ENCODE measurements at places on chromosomes 2 and 18. TPM values are rescaled to one million over a fixed set of nuclear protein-coding genes. Genes with fewer than 3 reads are reported as not detected.
A peak's percentile ranks its signal among the peaks of the same experiment; 100 is the strongest.

SERPINB4 gene
- not detected for total RNA-seq

GALNT14 gene
- total RNA-seq = 4.1 TPM

COL4A4 gene
- total RNA-seq = 41.6 TPM

MCM6 gene
- 10.6 TPM for total RNA-seq

RNF144A gene
- 89.9 TPM for total RNA-seq

BCS1L gene
- 24.2 TPM for total RNA-seq

RAB6C gene
- not detected for total RNA-seq

FSIP2 gene
- total RNA-seq = 2.4 TPM

AQP12B gene
- total RNA-seq = not detected

DNA sequence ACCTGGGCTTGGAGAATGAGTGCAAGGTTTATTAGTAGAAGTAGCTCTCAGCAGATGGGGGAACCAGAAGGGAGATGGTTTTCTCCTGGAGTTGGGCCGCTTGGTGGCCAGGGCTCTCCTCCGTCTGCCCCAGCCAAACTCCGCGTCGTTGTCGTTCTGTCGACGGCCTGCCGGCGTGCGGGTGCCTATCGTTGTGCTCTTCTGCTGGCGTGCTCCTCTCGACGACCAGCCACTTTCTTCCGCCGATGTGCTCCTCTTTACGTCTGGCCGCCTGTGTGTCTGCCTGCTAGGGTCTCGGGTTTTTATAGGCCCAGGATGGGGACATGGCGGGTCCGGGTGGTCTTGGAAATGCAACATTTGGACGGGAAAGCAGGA is 119.1 kb downstream of the BMPR2 start:
- no peak overlapping the region for H3K27ac ChIP-seq
- H3K4me3 ChIP-seq = no peak overlapping the region
- H3K4me1 ChIP-seq = peaks cover 3% of the 10 kb centered on the region
- DNase-seq = no peak
- no peaks in the 10 kb centered on the region for H3K27me3 ChIP-seq

DNA sequence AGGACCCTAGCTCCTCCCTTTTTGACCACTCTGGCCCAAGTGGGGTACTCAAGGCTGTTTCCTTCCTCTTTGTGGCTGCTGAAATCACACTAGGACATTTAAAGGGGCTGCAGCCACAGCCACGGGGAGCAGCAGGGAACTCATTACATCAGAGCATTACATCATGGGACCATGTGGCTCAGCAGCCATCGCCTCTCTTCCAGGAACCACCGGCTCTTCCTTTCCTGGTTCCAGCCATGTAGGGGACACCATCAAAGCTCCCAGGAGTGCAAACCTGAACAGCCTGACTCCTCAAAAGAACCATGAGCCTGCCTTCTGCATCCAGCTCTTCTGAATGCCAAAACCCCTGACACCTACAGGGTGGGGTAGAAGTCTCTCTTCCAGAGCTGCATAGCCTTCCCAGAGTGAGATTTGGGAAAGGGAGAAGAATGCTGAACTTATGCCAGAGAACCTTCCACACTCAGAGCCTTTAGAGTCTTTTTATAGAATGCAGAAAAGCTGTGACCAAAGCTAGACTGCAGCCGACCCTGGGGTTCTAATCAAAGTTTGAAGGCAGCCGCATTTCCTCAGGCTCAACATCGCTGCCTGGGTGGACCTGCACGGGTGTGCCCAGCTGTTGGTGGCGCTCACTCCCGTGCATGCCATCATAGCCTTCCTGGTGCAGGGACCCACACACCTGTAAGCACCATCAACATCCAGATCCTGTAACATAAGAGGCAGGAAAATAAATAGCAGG is 121.7 kb downstream of the KLHL29 start:
- H3K4me3 ChIP-seq = no peak overlapping the region
- no peaks in the 10 kb centered on the region for H3K36me3 ChIP-seq
- no peak for DNase-seq
- H3K27ac ChIP-seq = no peak overlapping the region
- H3K4me1 ChIP-seq = peaks cover 53% of the 10 kb centered on the region
- no peaks in the 10 kb centered on the region for H3K27me3 ChIP-seq

GRCh38 chr2:109058191-109058632 is 69.2 kb upstream of the EDAR start:
- no peak overlapping the region for H3K4me3 ChIP-seq
- H3K36me3 ChIP-seq = no peaks in the 10 kb centered on the region
- no peak for DNase-seq
- no peak overlapping the region for H3K27ac ChIP-seq

GRCh38 chr2:227295806-227296205 is 29.2 kb upstream of the MFF start:
- H3K27me3 ChIP-seq = no peaks in the 10 kb centered on the region
- H3K4me1 ChIP-seq = no peaks in the 10 kb centered on the region
- no peak overlapping the region for H3K4me3 ChIP-seq
- DNase-seq = no peak

- H3K4me1 ChIP-seq = no peaks in the 10 kb centered on the region
- H3K27ac ChIP-seq = no peak overlapping the region
- no peak overlapping the region for H3K4me3 ChIP-seq
- H3K27me3 ChIP-seq = no peaks in the 10 kb centered on the region
These were observed 266.0 kb downstream of the SH3BP4 start for GRCh38 chr2:235217846-235218245.

DNA sequence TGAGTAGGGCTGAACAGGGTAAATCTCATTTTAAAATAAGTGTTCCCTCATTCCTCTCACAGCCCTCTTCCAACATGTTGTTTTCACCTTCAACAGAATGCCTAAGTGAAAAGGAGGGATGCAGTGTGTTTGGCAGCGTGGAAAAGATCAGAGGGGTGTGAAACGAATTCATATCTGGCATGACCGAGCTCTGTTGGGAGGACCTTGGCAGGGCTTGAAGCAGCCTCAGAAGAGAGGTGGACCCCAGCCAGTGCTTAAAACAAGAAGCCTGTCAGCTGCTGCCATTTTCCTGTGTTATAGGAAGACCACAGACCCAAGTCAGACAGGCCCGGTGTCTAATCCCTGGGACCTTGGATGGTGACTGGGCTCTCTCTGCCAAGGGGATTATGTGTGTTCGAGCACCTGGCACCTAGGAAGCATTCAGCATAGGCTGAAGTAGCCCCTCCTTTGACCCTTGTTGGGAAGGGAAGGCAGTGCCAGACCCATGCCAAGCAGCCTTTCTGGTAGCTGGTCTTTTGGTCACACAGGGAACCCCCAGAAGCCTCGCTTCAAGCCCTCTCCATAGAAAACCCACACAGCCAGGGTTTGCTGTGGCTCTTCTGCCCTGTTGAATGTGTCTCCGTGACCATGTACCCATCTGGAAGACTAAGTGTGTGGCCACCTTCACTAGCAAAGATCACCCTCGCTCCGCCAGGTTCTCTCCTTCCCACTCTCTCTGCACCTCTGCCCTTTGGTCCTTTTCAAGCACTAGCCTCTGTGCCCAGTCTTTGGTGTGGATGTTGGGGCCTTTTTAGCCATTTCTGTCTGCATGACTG is 87.5 kb upstream of the ST3GAL5 start:
- H3K4me3 ChIP-seq = no peak overlapping the region
- H3K27ac ChIP-seq = no peak overlapping the region
- no peak for DNase-seq
- no peaks in the 10 kb centered on the region for H3K36me3 ChIP-seq
- H3K27me3 ChIP-seq = no peaks in the 10 kb centered on the region

DNA sequence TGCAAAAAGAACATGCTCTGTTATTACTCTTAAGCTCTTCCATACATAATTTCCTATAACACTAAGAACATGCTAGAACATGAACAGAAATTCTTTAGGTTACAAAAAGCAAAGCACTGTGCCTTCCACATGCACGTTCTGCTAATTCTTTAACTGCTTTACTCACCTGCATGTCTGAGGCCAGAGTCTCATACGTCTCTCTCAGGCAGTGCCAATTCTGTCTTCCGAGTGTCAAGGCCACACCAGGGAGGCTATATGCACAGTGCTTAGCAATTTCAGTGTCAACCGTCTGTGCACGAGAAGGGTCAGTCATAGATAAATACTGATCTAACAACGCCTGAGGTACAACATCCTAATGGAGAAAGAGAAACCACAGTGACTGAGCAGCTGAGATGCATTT is 55.1 kb downstream of the PPP4R1 start:
- no peaks in the 10 kb centered on the region for H3K27me3 ChIP-seq
- no peaks in the 10 kb centered on the region for H3K36me3 ChIP-seq
- H3K4me1 ChIP-seq = peaks cover 14% of the 10 kb centered on the region
- no peak overlapping the region for H3K27ac ChIP-seq
- H3K4me3 ChIP-seq = no peak overlapping the region

DNA sequence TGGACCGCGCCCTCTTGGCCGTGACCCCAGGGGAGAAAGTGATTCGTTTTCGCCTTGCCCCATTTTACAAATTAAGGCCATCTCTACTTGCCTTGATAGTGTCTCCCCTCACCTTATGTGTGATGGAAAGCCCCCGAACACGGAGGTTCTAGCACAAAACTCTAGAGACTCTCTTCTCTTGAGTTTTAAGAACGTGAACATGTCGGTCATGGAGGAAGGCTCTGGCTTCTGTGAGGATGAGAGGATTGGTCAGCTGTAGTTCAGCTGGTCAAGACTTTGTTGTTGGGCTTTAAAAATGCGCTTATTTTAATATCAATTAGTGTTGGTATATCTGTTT is 828 bp downstream of the DYNC1I2 start:
- H3K36me3 ChIP-seq = no peaks in the 10 kb centered on the region
- peak overlapping the region; percentile 98 for H3K4me3 ChIP-seq
- H3K4me1 ChIP-seq = peaks cover 10% of the 10 kb centered on the region
- H3K27ac ChIP-seq = peak overlapping the region; percentile 81
- no peaks in the 10 kb centered on the region for H3K27me3 ChIP-seq

DNA sequence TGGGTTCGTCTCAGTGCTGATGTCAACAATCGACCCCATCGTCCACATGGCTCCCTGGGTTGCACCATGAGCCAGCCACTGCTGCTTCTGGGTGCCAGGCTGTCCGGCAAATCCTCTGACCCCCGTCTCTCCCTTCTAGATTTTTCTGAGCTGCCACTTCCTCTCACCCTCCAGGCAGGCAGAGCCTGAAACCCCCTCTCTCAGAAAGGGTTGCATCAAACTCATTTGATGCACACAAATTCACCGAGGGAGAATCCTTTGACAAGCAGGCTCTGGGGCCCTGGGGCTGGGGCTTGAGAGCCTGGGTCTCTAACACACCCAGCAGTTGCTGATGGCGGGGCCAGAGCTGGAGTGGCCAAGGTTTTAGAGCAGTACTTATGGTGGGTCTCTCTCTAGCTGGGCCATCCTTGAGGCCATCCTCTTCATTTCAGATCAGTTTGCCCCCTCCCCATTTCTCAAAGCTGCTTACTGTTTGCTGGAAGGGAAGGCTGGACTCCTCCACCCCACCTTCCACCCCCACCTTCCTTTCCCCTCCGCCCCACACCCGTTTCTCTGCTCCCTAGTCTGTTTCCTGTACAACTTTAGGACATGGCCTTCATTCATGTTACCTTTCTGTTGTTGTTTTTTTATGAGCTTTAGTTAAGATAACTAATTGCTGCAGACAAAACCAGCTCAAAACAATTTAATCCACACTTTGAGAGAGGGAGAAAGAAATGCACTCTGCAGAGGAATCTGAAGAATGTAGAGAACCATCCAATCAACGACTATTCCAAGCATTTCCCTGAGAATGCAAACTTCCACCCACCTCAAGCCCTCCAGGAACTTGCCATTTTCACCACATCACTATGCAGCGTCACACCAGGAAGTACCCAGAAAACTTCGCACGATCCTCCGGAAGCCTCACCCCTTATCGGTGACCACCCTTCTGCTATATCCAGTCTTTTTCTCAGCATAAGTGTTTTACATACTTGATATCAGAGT is 69.5 kb downstream of the ARL4C start:
- no peaks in the 10 kb centered on the region for H3K4me1 ChIP-seq
- H3K36me3 ChIP-seq = no peaks in the 10 kb centered on the region
- H3K4me3 ChIP-seq = no peak overlapping the region
- no peak for DNase-seq

- no peak for DNase-seq
- H3K27me3 ChIP-seq = no peaks in the 10 kb centered on the region
These were observed 1104.2 kb downstream of the BCL11A start for GRCh38 chr2:59449274-59449673.

- no peaks in the 10 kb centered on the region for H3K36me3 ChIP-seq
- H3K4me1 ChIP-seq = no peaks in the 10 kb centered on the region
- DNase-seq = no peak
- H3K27ac ChIP-seq = no peak overlapping the region
These were observed 56.8 kb upstream of the STK39 start for GRCh38 chr2:168304024-168304681.

DNA sequence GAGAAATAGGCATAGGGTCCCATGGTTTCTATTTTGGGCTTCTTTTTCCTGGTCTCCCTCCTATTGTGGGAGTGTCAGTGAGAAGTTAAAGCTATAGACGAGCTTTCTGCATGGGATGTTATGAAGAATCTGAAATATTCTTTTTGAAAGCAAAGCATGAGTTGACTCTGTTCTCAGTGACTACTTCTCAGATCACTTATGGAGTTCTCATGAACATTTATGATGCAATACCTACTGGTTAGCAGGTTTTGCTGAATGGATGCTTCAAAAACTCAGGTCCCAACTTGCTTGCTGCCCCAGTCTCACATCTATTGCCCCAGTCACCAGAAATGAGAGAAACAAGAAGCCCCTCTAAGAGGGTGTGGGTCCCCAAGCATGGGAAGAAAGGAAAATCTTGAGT is 365.0 kb downstream of the HRH4 start:
- no peaks in the 10 kb centered on the region for H3K4me1 ChIP-seq
- H3K27ac ChIP-seq = no peak overlapping the region
- H3K4me3 ChIP-seq = no peak overlapping the region
- H3K36me3 ChIP-seq = no peaks in the 10 kb centered on the region
- DNase-seq = no peak

DNA sequence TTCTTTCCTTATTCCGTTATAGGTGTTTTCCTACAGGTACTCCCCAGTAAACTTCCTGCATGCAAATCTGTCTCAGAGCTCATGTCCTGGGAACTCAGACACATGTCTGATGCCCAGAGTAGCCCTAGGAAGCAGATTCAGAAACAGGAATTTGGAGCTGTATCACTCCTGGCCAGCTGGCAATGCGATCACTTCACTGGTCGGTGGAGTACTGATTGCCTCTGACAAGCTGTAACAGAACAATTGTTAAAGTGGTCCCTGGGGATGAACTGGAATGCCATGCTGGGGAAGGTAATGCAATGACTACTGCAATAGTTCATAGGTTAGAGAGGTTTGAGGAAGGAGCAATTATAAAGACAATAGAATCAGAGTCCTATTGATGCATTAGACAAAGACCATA is 131.6 kb upstream of the DOCK10 start:
- no peaks in the 10 kb centered on the region for H3K4me1 ChIP-seq
- no peak for DNase-seq
- H3K36me3 ChIP-seq = no peaks in the 10 kb centered on the region
- H3K27ac ChIP-seq = no peak overlapping the region

DNA sequence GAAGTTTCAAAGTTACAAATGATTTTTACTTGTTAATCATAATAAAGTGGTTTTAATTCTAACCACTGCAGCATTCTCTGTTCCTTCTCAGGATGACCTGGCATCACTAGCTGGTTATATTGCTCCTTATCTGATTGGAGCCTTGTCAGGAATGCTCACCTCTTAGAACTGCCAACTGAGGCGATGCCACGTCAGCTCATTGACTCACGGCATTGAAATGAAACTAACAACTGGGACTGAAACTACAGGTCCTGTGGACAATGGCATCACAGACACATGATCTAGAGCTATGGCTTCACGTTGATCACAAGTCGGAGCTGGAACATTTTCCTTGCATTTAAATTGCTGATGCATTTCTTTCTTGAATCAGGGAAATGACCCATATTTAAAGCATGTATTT is 54.9 kb upstream of the MAP2 start:
- peaks cover 8% of the 10 kb centered on the region for H3K27me3 ChIP-seq
- no peaks in the 10 kb centered on the region for H3K36me3 ChIP-seq

Data from adrenal gland (tissue), 19 donors.